GM23248 (cell line): ENCODE measurements at places on chromosomes 4 and X. TPM values are rescaled to one million over a fixed set of nuclear protein-coding genes. Genes with fewer than 3 reads are reported as not detected.

GRCh38 chr4:148874331-148874730, 432.1 kb upstream of the NR3C2 start:
- H3K27me3 ChIP-seq = no peaks in the 10 kb centered on the region
- no peak overlapping the region for H3K27ac ChIP-seq
- no peaks in the 10 kb centered on the region for H3K4me1 ChIP-seq
- H3K36me3 ChIP-seq = no peaks in the 10 kb centered on the region
- no peak overlapping the region for H3K4me3 ChIP-seq

GRCh38 chr4:73770917-73771316, 30.5 kb downstream of the CXCL8 start:
- DNase-seq = no peak
- no peaks in the 10 kb centered on the region for H3K36me3 ChIP-seq
- peaks cover 7% of the 10 kb centered on the region; the same call in 1 of the 2 replicates for H3K4me1 ChIP-seq
- no peaks in the 10 kb centered on the region for H3K27me3 ChIP-seq
- no peak overlapping the region for H3K27ac ChIP-seq

DNA sequence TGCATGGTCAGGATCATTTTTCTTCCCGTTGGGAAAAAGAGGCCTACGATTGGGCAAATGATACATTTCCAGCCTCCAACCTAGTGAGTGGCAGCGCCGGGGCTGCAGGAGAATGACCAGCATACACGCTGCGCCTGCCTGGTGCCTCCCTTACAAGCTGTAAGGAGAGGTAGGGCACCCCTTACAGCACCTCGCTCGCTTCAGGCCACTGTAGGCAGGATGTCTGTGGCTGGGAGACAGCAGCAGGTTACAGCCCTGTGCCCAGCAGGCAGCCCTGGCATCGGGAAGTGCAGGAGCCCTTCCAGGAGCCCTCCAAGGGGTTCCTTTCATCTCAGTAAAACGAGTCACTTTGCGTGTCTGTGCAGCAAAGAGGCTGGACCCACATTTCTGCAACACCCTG, 88.4 kb downstream of the EVC start:
- no peak for DNase-seq
- H3K36me3 ChIP-seq = peaks cover 52% of the 10 kb centered on the region
- H3K27me3 ChIP-seq = no peaks in the 10 kb centered on the region

DNA sequence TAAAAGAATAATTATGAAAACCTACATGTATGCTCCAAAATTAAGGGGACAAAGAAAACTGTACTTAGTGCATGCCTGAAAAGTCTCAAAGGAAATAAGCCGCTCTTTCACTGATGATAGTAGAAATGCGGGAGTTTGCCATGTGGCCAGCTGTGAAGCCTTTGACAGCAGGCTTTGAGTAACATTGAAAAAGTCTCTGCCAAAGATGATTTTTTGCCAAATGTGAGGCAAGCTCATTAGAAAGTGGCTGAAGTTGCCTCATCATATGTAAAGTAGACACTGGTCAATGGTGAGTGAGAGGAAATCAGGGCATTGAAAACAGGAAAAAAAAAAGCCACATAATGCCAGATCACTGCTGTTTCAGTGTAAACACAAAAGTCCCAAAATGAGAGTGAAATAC, 2360.1 kb downstream of the PCDH7 start:
- no peaks in the 10 kb centered on the region for H3K36me3 ChIP-seq
- DNase-seq = peak; percentile 44
- H3K27ac ChIP-seq = no peak overlapping the region
- peaks cover 10% of the 10 kb centered on the region for H3K4me1 ChIP-seq
- H3K4me3 ChIP-seq = no peak overlapping the region

Gene P2RY4
- not detected in 2 replicates for total RNA-seq

DNA sequence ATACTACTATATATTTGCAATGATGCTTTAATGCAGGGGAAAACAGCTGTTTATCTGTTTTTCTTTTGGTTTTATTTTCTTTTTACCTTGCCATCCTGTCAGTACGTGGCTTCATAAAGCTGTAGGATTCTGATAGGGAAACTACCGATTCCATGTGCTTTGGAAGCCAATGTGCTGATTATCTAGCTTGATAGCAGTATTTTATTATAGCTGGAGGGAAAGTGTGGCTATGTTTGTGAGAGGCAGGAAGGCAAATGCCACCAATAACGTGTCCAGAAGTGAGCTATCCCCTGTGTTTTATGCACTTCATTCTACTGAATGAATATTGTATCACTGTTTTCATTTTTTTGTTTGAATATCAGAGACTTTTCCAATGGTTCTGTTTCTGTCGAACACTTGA, 43.7 kb downstream of the IL15 start:
- peaks cover 23% of the 10 kb centered on the region for H3K4me1 ChIP-seq
- H3K27ac ChIP-seq = no peak overlapping the region
- no peaks in the 10 kb centered on the region for H3K36me3 ChIP-seq
- H3K4me3 ChIP-seq = no peak overlapping the region
- no peaks in the 10 kb centered on the region for H3K27me3 ChIP-seq

Gene SORCS2
- total RNA-seq = 1.4 and 4.3 TPM in 2 replicates

Gene SMIM14
- total RNA-seq = 54.5 and 67.5 TPM in 2 replicates

Gene POU3F4
- not detected in 2 replicates for total RNA-seq

DNA sequence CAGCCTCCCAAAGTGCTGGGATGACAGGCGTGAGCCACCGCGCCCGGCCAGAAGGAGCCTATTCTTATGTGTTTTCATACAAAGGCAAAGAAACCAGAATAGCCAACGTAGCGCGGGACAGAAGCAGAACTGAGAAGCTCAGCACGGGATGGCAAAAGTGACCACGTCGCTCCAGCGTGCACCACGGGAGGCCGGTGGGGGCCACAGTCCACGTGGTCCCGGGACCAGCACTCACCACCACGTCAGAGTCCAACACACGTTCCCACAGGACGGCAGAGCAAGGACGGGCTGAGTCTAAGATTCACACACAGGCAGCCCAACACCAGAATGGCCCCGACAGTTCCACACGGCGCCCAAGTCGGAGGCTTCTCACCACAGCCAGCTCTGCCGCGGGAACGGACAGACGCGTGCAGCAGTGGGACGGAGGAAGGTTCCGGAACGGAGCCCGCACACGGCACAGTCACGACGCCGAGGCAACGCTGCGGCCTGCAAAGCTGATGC, 18.8 kb upstream of the GTPBP6 start:
- H3K36me3 ChIP-seq = no peaks in the 10 kb centered on the region
- DNase-seq = no peak
- H3K27me3 ChIP-seq = no peaks in the 10 kb centered on the region
- H3K4me1 ChIP-seq = no peaks in the 10 kb centered on the region

GRCh38 chrX:7170898-7171297, 22.9 kb upstream of the PUDP start:
- H3K27me3 ChIP-seq = no peaks in the 10 kb centered on the region
- H3K4me3 ChIP-seq = no peak overlapping the region
- DNase-seq = no peak
- no peaks in the 10 kb centered on the region for H3K36me3 ChIP-seq
- H3K27ac ChIP-seq = no peak overlapping the region

GRCh38 chrX:109785053-109785452, 52.0 kb upstream of the ACSL4 start:
- no peak for DNase-seq

Gene SLC25A53
- 6.1 and 9.9 TPM in 2 replicates for total RNA-seq

Gene ARX
- total RNA-seq = not detected in 2 replicates

- no peak overlapping the region for H3K4me3 ChIP-seq
- H3K36me3 ChIP-seq = 0 out of 2 replicates have a peak, but pooled peaks cover 3% of the 10 kb centered on the region
- no peak overlapping the region for H3K27ac ChIP-seq
- H3K4me1 ChIP-seq = no peaks in the 10 kb centered on the region
- H3K27me3 ChIP-seq = no peaks in the 10 kb centered on the region
Observed at GRCh38 chr4:106104276-106104675, 209.0 kb downstream of the NPNT start.

- no peaks in the 10 kb centered on the region for H3K4me1 ChIP-seq
- DNase-seq = peak; percentile 20
Observed at GRCh38 chrX:3299636-3300035, 46.8 kb downstream of the MXRA5 start.

- H3K27ac ChIP-seq = peak overlapping the region; percentile 62
- peaks cover 11% of the 10 kb centered on the region; the same call in 1 of the 2 replicates for H3K4me1 ChIP-seq
- H3K36me3 ChIP-seq = no peaks in the 10 kb centered on the region
- peak; percentile 21 for DNase-seq
Observed at GRCh38 chrX:155215443-155216178, 649 bp upstream of the VBP1 start.

GRCh38 chr4:3759236-3759635, 6.9 kb upstream of the ADRA2C start:
- no peaks in the 10 kb centered on the region for H3K36me3 ChIP-seq
- peak; percentile 70 for DNase-seq
- H3K27ac ChIP-seq = no peak overlapping the region
- H3K4me1 ChIP-seq = no peaks in the 10 kb centered on the region
- peaks cover 29% of the 10 kb centered on the region for H3K27me3 ChIP-seq

GRCh38 chr4:111671756-111672155, 473.5 kb upstream of the FAM241A start:
- H3K4me3 ChIP-seq = no peak overlapping the region
- H3K27ac ChIP-seq = no peak overlapping the region
- no peaks in the 10 kb centered on the region for H3K36me3 ChIP-seq
- peaks cover 4% of the 10 kb centered on the region for H3K4me1 ChIP-seq
- no peaks in the 10 kb centered on the region for H3K27me3 ChIP-seq

DNA sequence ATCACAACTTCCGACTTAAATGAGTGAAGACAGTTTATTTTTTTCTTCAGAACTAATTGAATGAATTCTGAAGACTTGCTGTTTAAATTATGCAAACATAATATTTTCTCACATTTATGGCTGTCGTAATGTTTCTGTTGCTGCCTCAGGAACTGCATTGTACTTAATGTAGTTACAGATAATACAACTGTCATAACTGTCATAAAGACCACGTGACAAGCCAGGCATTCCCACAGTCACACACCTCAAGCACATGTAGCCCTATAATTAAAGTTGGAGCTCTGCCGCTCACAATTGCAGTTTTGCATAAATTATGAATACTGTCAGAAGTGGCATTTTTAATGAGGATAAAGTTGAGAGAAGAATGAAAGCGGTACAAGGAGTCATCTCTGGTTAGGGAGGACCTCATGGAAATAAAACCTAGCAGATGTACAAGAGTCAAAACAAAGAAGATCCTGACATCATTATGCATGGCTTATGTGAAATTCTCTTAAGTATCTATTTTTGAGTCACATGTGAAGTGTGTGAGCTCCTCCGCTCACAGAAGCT, 38.5 kb upstream of the GALNTL6 start:
- no peaks in the 10 kb centered on the region for H3K36me3 ChIP-seq
- no peaks in the 10 kb centered on the region for H3K4me1 ChIP-seq
- DNase-seq = no peak
- H3K27me3 ChIP-seq = no peaks in the 10 kb centered on the region
- no peak overlapping the region for H3K27ac ChIP-seq
- H3K4me3 ChIP-seq = no peak overlapping the region

Gene EFHC2
- total RNA-seq = not detected in 2 replicates
